ENCODE measurements at places on chromosomes 7 and 10.

DNA sequence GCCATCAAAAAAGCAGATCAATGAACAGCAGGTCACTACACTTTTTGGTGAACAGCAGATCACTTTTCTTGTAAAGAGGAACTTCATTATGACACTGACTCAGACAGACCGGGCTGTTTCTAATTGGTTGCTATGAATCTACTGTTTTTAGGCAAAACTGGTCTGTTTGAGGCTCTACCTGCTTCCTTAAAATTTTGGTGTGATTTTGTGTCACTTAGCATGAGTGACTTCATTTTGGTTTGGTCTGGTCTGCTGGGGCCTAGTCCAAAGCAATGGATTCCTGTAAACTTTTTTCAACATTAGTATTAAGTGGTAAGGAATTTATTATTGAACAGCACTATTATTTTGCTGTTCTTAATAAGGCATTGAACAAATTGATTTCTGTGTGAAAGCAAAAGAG lies 41.8 kb upstream of the C10orf71 start:
- DNase-seq, result no peak

DNA sequence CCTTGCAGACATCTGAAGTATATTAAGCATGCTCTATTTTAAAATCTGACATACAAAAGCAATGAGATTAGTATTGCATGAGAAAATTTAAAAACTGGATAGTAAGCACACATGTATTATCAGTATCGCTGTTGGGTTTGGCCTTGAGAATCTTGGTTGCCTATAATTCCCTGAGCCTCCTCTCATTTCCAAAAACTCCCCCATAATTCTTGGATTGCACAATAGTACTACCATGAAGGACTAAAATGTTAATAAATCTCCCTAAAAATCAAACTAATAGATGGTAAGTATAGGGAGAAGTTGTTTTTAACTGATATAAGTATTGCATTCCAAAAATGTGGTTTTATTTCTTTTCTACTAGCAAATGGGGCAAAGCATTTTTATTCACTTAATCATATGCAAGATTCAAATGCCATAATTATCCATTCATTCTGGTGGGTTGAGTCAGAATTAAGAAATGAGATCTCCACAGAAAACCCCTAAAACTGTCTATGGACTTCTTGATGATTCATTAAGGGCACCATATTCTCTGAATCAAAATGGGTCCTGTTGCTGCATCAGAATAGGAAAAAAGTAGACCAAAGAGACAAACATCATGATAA lies 10.3 kb upstream of the VIM start:
- no peak for DNase-seq

GRCh38 chr7:80735330-80735729 lies 96.9 kb downstream of the CD36 start:
- DNase-seq, result no peak

- DNase-seq, result no peak
Measured at GRCh38 chr10:121566755-121567154, 31.5 kb downstream of the FGFR2 start.

GRCh38 chr7:23129036-23129435 lies 23.5 kb downstream of the KLHL7 start:
- no peak for DNase-seq

DNA sequence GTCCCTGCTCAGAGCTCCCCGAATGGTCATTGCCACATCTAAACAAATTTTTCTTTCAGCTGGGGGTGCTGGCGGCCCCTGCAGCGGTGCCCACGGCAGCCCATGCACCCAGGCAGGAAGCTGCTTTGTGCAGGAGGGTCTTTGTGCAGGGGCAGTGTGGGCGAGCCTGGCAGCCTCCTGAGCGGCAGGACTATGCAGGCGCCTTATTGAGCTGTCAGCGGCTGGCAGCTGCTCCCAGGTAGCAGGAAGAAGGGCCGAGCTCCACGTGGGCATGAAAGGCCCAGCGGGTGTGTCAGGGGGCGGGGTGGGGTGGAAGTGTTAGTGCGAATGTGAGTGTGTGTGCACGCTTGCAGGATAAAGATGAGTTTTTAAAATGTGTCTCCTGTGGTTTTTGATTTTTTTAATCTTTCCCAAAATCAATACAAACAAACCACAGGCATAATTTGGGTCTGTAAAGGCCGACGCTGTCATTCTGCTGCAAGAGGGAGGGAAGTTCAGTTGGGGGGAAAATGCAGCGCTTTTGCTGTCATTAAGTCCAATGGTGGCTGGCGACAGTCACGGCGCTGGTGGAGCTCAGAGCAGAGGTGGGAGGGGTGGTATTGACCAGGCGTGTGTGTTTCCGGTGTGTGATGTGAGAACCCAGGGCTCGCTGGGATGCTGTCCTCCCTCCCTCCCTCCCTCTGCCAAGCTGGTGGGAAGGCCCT lies 83.9 kb downstream of the LHPP start:
- peak; percentile 89 for DNase-seq

DNA sequence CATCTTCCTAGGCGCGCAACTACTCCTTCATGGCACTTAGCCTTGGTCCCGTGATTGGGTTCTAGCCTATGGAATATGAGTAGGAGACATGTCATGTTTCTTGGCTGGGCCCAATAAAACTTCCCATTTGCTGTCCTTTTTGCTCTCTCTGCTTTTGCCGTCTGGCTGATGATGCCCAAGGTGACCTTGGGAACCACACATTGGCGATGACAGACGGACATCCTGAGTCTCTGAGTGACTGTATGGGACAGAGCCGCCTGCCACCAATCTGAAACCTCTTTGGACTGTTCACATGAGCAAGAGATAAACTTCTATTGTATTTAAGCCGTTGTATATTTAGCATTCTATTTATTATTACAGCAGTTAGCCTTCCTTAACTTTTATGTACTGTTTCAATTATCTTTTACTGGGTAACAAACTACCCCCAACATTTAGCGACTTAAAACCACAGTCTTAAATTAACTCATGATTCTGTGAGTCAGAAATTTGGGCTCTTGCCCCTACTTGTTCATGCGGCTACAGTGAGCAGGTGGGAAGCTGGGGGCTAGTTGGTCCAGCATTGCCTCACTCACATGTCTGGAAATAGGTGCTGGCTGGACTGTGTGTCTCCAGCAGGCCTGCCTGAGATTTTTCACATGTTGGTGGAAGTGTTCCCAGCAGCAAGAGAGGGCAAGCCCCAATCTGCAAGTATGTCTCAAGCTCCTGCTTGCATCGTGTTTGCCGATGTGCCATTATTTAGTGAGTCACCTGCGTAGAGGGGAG lies 71.7 kb downstream of the NOD1 start:
- DNase-seq, result no peak

GRCh38 chr7:134804351-134804750 lies 24.9 kb downstream of the CALD1 start:
- no peak for DNase-seq

DNA sequence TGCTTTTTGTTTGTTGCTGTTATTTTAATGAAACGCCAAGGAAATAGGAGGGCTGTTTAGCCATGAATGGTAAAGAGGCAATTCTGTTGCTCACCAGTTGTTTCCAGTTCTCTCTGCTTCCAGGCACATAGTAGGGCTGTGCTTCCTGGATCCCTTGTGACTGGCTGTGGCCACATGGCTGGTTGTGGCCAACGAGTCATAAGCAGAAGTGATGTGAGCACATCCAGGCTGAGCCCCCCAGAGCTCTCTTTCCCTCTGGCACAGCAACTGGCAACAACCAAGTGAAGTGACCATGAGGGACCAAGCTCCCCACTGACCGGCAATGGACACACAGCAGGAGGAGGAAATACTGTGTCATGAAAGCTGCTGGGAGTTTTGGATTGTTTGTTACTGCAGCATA lies 10.3 kb downstream of the GRID1 start:
- no peak for DNase-seq
